ENCODE measurements at places on chromosomes 5 and 9. TPM values are rescaled to one million over a fixed set of nuclear protein-coding genes. Genes with fewer than 3 reads are reported as not detected.

DNA sequence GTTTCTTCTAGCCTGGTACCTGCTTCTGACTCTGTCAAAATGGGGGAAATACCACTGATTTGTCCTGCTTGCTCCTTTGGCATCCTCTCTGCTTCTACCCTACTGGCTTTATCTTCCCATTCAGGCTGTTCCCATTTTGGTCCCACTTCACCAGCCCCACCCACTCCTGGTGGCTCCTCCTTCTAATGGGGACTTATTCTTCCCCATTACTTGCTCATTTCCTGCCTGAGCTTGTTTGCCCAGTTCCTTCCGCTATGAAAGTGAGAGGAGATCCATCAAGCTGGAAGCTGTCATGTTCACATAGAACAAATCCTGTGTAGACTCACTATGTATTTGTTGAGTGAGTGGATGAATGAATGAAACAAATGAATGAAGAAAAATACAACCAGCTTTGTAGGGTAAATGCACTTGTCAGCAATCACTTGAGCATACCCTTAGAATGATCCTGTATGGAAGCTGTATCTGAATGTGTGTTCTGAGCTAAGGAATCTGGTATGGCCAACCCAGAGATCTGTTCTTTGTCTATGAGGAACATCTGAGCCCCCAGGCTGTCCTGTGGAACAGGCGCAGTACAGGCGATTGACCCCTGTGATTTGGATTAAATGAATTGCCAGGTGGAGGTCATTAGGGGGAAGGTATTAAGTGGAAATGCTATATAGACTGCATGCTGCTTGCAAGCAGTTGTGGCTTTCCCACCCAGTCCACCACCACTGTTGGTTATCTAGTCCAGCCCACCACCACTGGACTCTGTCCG lies 89.5 kb downstream of the APBA1 start:
- H3K36me3 ChIP-seq = no peaks in the 10 kb centered on the region
- no peak for DNase-seq
- H3K4me1 ChIP-seq = no peaks in the 10 kb centered on the region
- no peak overlapping the region for H3K27ac ChIP-seq
- H3K4me3 ChIP-seq = no peak overlapping the region

- H3K36me3 ChIP-seq = no peaks in the 10 kb centered on the region
- no peak overlapping the region for H3K27ac ChIP-seq
- peaks cover 10% of the 10 kb centered on the region for H3K27me3 ChIP-seq
- H3K4me3 ChIP-seq = no peak overlapping the region
- H3K4me1 ChIP-seq = no peaks in the 10 kb centered on the region
Observed at GRCh38 chr5:170491479-170491878, 12.3 kb upstream of the KCNIP1 start.

- DNase-seq = no peak
- no peak overlapping the region for H3K27ac ChIP-seq
- no peak overlapping the region for H3K4me3 ChIP-seq
- H3K36me3 ChIP-seq = peaks cover 16% of the 10 kb centered on the region
- H3K4me1 ChIP-seq = no peaks in the 10 kb centered on the region
Observed at GRCh38 chr9:6960777-6961176, 203.0 kb downstream of the KDM4C start.

DNA sequence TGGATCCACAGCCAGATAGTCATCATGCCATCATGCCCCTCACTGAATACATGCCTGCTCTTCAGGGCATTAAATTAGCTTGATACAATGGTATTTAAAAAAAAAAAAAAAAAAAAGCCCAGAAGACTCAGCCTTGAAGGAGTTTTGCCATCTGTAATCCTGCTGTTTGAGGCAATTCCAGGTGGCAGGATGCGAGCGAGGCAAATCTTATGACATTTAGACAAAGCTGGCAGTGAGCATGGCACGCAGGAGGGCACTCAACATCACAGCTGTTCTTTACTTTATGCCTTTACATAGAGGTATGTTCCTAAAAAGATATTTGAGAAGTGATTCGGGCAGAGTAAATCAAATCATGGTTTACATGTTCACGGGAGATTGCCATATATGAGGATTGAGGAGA lies 692.0 kb upstream of the DMAC1 start:
- H3K27ac ChIP-seq = no peak overlapping the region
- no peak for DNase-seq
- H3K27me3 ChIP-seq = no peaks in the 10 kb centered on the region
- H3K4me3 ChIP-seq = no peak overlapping the region
- H3K4me1 ChIP-seq = no peaks in the 10 kb centered on the region

DNA sequence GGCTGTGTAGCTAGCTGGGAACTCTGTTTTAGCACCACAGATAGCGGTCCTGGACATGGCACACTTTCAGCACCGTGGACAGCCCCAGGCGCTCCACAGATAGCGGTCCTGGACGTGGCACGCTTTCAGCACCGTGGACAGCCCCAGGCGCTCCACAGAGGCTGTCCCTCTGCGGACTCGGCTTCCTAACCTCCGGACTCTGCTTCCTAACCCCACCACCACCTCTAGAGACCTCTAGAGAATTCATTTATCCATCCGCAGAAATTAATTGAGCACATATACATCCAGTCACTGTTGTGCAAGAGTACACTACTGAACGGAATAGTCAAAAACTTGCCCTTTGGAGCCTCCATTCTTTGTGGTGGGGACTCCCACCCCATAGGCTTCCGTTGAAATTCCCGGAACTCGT lies 27.4 kb downstream of the UNC5A start:
- no peak overlapping the region for H3K27ac ChIP-seq
- no peaks in the 10 kb centered on the region for H3K4me1 ChIP-seq
- H3K36me3 ChIP-seq = no peaks in the 10 kb centered on the region

- no peak overlapping the region for H3K27ac ChIP-seq
- H3K4me3 ChIP-seq = no peak overlapping the region
Observed at GRCh38 chr5:85159395-85159794, 774.7 kb upstream of the EDIL3 start.

GRIA1 gene
- not detected for total RNA-seq

SLIT3 gene
- not detected for total RNA-seq

RASEF gene
- not detected for total RNA-seq

MACROH2A1 gene
- 120 TPM for total RNA-seq

ZDHHC12 gene
- total RNA-seq = 23.7 TPM
